NCI-H82 (cell line): ENCODE measurements at places on chromosomes 2 and 18.
A peak's percentile ranks its signal among the peaks of the same experiment; 100 is the strongest.

DNA sequence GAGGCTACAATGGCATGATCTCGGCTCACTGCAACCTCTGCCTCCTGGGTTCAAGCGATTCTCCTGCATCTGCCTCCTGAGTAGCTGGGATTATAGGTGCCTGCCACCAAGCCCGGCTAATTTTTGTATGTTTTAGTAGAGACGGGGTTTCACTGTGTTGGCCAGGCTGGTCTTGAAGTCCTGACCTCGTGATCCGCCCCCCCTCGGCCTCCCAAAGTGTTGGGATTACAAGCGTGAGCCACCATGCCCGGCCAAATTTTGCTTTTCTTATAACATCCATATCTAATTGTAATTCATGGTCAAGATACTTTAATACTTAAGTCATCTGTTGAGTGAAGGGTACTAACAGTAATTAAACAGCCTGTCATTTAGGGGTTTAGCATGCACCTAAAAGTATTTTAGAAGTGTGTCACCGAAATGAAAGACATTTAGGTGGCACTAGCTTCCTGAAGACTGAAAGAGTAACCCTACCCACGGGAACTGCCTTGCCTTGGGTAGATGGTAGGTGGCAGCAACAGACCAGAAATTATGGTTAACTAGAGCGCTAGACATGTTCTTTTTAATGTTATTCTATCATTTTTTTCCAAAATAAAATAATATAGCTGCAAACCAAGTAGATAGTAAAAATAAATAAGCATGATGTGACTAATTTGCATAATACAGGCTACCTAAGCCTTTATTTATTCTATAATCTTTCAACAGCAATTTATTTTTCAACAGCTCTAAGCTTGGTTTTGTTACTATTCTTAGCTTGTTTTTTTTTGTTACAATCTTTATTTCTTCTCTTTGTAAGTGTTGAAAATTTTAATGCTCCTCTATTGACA is 8.6 kb upstream of the ACYP2 start:
- peak; percentile 68 for DNase-seq

GRCh38 chr2:113282747-113283533 is 4.2 kb upstream of the PAX8 start:
- peak; percentile 16 for DNase-seq

DNA sequence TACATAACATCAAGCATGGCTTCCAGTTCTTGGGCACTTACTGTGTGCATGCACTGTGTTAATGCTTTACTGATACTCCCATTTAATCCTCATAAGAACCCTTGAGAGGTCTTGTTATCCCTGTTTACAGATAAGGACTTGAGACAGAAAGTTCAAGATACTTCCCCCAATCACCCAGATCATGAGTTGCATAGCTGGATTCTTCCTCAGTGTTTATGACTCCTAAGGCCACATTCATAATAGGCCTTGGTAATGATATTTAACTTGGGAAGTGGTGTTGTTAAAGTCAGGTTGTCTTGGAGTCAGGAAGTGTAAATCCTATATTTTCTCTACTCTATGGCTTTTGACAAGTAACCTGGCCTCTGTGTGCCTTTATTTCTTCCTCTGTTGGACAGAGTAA is 22.7 kb downstream of the NOSTRIN start:
- peak; percentile 19 for DNase-seq

GRCh38 chr2:140916410-140916809 is 1214.4 kb downstream of the LRP1B start:
- no peak for DNase-seq

GRCh38 chr2:237819231-237819630 is 20.7 kb downstream of the RBM44 start:
- no peak for DNase-seq

DNA sequence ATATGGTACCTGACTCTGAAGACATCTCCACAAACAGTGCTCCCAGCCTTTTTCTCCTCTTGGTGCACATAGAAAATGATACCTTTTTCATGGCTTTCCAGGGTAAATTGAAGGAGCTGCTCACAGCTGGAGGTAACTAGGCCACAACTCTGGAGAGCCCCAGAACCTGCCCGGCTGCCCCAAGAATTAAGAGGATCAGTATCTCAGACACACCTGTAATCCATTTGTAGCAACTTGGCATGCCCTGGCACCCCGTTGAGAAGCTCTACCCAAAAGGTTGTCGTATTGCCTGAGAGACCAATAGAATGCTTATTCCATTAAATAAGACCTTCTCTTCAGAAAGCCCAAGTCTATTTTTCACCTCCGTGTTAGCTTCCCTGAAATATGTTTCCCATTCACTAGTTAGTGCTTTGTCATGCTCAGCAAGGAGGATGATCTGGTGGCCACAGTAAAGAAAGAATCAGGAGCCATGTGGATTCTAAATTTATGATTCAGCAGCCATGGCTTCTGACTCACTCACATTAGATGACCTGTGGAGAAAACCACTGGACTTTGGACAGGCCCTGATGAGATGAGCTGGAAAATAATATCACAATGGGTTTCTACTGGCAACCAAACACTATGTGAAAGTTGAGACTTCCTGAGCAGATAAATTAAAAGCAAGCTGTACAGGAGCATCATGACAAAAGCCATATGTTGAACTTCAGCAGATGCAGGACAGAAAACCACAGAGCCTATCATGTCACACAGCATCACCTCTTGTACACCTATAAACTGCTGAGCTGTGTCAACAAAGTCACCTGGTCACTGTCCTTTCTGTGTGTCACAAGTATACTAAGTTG is 253.3 kb upstream of the OSR1 start:
- DNase-seq = no peak

DNA sequence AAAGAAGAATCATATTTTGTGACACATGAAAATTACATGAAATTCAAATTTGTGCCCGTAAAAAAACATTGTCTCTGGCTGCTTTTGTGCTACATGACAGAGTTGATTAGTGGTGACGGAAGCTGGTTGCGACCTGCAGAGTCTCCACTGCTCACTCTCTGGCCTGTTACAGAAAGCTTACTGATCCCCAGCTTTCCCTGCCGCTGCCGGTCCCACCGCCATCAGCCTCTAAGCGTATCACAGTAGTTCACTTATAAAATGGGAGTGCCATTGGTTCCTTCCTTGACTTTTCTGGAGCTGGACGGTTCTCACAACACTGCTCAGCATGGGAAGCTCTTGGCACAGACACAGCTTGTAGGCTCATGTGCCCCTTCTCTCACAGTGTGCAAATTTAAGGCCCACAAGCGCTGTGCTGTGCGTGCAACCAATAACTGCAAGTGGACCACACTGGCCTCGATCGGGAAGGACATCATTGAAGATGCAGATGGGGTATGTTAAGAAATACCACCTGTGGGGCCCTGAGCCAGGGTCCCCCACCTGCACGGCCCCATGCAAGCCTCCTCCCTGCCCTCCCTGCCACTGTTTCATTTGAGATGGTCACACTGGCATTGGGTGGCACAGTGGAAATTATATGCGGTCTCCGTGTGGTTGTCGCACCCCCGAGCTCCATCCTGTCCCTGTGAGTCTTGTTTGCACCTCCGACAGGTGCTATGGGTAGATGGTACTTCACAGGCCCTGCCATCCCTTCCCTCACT is 81.3 kb downstream of the DGKD start:
- DNase-seq = no peak

DNA sequence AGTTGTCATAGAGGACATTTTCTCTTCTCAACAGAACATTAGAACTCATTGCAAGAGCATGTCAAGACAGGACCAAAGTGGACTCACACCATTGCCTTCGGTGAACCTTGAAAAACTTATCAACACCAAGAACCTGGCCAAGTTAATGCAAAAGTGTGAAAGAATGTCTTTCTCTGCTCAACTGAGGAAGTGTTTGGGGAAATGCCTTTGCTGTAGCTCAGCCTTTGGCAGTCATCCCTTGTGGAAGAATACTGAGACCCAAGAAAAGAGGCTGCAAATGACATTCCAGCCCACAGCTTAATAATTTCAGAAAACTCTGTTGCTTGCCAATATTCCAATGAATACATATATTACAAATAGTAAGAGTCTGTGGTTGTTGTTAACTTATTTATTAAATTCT is 728.8 kb upstream of the PIK3C3 start:
- DNase-seq = no peak

DNA sequence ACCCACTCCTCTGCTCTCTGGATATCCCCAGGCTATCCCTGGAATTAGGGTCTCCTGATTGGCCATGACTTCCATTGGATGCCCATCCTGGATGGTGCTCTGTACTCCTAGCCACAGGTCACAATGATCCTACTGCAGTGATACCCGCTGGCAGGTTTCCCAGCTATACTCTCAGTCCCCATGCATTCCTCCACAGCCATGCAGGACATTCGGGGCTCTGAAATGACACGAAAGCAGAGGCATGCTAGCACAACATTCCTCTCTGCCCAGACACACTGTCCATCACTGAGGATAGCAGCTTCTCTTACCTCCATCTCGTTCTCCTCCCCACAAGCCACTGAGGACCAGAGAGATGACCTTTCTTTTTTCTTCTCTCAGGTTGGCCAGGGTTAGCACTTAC is 51.7 kb upstream of the SPATS2L start:
- DNase-seq = no peak

- no peak for DNase-seq
Observed at GRCh38 chr2:188675391-188676009, 298.7 kb upstream of the COL3A1 start.

- no peak for DNase-seq
Observed at GRCh38 chr18:63970809-63971205, 926 bp downstream of the SERPINB8 start.

- DNase-seq = no peak
Observed at GRCh38 chr2:156708051-156708450, 271.9 kb downstream of the GPD2 start.

GRCh38 chr2:98909317-98910211 is 26.5 kb downstream of the CRACDL start:
- DNase-seq = peak; percentile 94

- peak; percentile 61 for DNase-seq
Observed at GRCh38 chr2:49271060-49271606, 116.8 kb upstream of the FSHR start.

- DNase-seq = no peak
Observed at GRCh38 chr18:3305354-3305762, 43.4 kb downstream of the MYL12B start.

- no peak for DNase-seq
Observed at GRCh38 chr2:107007927-107008326, 122.0 kb upstream of the ST6GAL2 start.

GRCh38 chr2:102753563-102754159 is 8.2 kb upstream of the TMEM182 start:
- DNase-seq = peak; percentile 76

DNA sequence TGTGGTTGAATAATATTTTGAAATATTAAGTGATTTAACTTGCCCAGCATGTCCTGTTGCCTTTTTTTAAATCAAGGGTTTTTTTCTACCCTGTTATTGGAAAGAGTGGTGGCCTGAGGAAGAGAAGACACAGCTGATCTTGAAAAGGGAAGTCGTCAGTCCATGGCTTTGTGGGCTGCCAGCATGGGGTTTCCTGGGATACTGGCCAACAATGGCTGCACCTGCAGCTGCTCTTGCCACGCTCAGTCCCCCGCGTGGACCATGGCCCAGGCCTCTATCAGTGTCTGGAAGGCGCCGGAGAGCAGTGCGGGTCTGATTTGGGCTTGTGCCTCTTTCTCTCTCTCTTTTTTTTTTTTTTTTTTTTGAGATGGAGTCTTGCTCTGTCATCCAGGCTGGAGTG is 99.3 kb downstream of the ASB1 start:
- DNase-seq = no peak

DNA sequence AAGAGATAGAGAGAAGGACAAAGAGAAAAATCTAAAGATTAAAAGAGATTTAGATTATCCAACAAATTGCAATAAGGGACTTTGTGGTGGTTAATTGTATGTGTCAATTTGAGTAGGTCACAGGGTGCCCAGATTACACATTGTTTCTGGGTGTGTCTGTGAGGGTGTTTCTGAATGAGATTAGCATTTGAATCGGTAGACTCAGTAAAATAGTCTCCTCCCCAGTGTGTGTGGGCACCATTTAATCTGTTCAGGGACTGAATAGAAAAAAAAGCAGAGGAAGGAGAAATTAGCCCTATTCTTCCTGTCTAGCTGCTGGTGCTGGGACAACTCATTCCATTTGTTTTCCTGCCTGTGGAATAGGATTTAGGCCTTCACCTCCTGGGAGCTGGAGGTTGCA is 339.8 kb upstream of the EPHA4 start:
- peak; percentile 7 for DNase-seq

DNA sequence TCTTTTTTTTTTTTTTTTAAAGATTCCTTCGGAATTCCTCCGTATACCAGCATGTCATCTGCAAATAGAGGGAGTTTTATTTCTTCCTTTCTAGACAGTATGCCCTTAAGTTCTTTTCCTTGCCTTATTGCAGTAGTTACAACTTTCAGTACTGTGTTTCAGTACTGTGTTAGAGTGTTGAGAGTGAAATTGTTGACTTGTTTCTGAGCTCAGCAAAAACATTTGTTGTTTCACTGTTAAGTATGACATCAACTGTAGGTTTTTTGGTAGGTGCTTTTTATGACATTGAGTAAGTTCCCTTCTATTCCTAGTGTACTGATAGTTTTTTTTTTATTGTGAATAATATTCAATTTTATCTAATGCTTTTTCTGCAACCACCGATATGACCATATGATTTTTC is 43.9 kb downstream of the ACVR2A start:
- no peak for DNase-seq

- DNase-seq = no peak
Observed at GRCh38 chr18:9156604-9157249, 20.1 kb downstream of the ANKRD12 start.

DNA sequence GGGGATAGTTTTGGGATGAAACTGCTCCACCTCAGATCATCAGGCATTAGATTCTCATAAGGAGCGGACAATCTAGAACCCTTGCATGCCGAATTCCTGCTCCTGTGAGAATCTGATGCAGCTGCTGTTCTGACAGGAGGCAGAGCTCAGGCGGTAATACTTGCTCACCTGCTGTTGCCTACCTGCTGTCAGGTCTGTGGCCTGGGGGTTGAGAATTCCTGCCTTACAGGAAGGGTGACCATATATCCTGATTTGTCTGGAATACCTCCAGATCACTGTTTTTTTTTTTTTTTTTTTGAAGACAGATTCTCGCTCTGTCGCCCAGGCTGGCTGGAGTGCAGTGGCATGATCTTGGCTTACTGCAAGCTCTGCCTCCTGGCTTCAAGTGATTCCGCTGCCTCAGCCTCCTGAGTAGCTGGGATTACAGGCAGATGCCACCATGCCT is 21.7 kb downstream of the ACSL3 start:
- DNase-seq = no peak

- DNase-seq = peak; percentile 36
Observed at GRCh38 chr2:40332191-40332826, 119.6 kb downstream of the SLC8A1 start.

- DNase-seq = peak; percentile 83
Observed at GRCh38 chr2:127810156-127810618, 784 bp downstream of the WDR33 start.

- no peak for DNase-seq
Observed at GRCh38 chr2:147460155-147460554, 384.7 kb upstream of the ACVR2A start.

DNA sequence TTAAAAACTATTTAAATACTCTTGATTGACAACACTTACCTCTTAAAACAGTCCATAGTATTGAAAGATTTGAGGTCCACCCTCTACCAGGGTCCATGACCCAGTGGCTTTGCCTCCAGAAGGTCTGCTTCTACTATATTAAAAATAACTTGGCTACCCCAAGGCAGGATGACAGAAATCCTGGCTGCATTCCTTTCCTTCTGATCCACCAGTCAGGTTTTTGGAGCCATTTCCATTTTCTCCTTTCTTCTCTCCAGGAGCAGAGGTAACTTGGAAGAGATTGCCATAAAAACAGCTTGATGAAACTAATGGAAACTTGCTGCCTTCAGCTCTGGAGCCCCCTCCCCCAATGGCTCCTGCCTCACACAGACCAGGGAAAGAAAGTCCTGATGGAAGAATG is 2.6 kb upstream of the FAM171B start:
- DNase-seq = no peak
